ENCODE measurements at places on chromosomes 12 and 14.

GRCh38 chr12:16189849-16190248, 87.6 kb downstream of the SLC15A5 start:
- no peak for DNase-seq

DNA sequence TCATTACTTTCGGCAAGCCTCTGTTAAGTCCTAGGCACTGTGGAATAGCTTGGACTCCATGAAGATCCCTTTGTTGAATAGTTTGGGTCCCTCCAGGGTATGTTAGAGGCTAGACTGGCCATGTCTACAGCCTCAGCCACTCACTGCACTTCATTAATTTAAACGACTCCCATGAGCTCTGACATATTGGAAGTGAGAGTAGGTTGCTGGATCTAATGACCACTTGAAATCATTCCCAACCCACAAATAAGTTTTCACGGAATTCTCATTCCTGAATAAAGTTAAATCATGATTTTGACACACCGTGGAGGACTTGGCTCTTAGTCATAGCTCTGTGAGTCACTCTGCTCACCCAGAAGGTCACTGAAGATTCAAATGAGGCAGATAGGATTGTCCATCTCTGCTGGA, 21.4 kb upstream of the APPL2 start:
- no peak for DNase-seq

GRCh38 chr12:123047289-123047688, 66.8 kb downstream of the ARL6IP4 start:
- DNase-seq, result no peak

- DNase-seq, result no peak
Measured at GRCh38 chr12:29146196-29146595, 2.9 kb upstream of the FAR2 start.

GRCh38 chr12:110579535-110580253, 3.4 kb downstream of the PPTC7 start:
- DNase-seq, result no peak

DNA sequence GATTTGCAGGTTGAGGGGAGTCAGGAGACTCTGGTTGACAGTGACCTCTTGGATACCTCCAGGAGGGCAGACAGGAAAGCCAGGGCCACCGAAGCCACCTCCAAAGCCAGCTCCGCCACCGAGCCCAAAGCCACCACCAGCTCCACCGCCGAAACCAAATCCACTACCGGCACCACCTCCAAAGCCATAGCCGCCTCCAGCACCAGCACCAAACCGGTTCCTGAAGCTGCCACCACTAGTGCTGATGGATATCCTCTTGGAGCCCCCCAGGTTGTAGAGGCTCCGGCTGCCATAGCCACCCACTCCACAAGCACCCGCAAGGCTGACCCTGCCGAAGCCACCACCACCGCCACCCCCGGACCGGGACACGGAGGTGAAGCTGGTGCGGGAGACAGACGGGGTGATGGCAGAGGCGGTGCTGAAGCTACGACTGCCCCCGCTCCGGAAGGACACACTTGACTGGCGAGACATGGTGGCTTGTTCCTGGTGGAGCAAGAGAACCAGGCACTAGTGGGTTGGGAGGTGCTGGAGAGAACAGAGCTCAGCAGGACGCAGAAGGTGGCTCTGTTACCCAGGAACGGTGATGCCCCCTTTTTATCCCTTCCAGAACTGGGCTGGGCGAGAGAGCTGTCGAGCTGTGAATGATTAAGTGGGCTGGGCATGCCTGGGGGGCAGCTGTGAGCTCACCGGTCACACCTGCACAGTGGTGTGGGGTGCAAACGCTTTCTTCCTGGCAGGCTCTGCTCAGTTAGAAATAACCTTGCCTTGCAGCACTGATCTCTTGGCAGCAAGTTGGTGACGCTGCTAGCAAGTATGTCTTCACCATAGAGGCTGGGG, at the start of gene KRT5:
Gene KRT5 (minus strand): TSS at position 569 of the 837 bp plus-strand sequence. CDS start 98 bp downstream, at position 471.
- no peak for DNase-seq

- peak; percentile 57 for DNase-seq
Measured at GRCh38 chr12:124222368-124223245, 72.3 kb upstream of the RFLNA start.

- DNase-seq, result no peak
Measured at GRCh38 chr14:92563359-92563758, 49.8 kb downstream of the RIN3 start.

DNA sequence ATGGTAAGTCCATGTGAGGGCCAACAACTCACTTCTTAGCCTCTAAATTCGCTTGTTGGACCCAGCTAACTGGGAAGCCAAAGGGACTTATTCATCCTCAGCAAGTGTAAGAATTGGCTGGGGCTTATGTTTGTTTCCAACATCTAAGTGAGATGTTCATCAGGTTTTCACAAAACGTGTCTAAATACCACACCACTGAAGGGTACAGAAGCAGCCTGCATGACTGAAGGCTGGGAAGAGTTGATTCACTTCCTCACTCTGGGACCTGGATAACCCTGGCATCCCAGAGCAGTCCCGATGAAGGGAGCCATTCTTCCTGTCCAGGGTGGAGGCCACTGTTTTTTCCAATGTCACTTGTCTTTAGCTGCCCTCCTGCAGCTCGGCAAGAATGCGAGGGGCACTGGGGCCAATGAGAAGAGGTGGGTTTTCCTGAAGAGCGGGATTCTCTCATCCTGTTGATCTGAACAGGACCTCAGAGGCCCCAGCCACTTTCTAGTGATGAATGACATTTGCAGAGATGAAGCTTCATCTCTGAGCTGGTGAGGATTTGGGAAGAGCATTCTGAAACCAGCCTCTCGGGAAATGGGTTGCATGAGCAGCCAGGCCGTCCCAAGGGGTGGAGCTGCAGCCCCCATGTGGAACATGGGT, 12.2 kb upstream of the COL2A1 start:
- no peak for DNase-seq

- no peak for DNase-seq
Measured at GRCh38 chr12:131499160-131499863, 211.6 kb upstream of the SFSWAP start.

GRCh38 chr14:82562881-82563280, 1029.2 kb upstream of the SEL1L start:
- DNase-seq, result no peak

- DNase-seq, result no peak
Measured at GRCh38 chr14:24612196-24612595, 2.7 kb upstream of the GZMH start.

- no peak for DNase-seq
Measured at GRCh38 chr12:65817866-65818265, 6.4 kb upstream of the HMGA2 start.

DNA sequence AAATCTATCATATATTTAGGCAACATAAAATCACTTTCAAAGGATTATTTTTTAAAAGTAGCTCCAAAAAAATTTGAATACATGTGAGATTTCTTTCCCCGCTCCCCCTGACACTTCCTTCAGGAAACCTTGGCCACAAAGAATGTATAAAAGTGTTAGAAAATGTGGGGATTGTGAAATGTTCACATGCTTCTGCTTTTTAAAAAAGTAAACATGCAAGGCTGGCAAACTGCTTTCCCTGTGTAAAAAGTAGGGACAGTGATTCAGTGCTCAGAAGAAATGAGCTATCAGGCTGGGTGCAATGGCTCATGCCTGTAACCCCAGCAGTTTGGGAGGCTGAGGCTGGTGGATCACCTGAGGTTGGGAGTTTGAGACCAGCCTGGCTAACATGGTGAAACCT, 26.6 kb downstream of the MBIP start:
- DNase-seq, result no peak

- no peak for DNase-seq
Measured at GRCh38 chr14:20356422-20356821, 13.0 kb downstream of the PARP2 start.

- DNase-seq, result no peak
Measured at GRCh38 chr12:31819427-31819826, 90.6 kb upstream of the AMN1 start.

DNA sequence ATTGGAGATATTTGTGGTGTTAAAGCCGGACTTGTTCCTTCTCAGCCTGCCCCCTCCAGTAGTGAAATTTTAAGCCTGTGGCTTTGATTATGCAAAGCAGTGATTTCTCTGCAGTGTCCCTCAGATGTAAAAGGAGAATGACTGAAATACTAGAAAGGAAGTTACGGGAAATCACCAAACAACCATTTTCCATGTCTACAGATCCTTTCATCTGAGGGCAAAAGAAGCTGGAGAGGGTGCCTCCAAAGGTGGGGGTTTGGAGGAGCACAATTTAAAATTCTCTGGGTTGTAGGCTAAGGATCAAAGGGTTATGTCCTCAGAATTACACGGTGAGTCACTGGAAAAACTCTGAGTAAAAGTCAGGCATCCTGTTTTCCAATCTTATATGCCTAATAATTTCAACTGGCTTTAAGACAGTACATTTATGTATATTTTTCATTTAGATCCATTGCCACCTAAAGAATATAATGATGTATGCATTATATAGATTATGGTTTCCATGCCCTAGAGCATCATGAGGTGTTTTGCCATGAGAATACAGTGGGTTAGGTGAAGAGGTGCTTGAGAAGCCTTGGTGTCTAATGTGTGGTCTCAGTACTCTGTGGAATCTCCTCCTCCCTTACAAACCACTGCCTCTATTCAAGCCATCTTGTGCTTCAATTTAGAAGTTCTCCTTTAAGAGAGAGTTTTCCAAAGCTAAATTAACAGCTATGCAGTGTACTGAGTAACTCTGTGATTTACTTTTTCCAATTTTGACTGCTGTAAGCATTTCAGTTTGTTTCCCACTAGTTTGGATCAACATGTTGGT, 362.1 kb downstream of the RAD51B start:
- no peak for DNase-seq

- no peak for DNase-seq
Measured at GRCh38 chr12:82279536-82280058, 78.6 kb downstream of the CCDC59 start.

GRCh38 chr14:78612666-78613065, 442.5 kb downstream of the NRXN3 start:
- DNase-seq, result no peak

- no peak for DNase-seq
Measured at GRCh38 chr12:102010265-102010994, 51.4 kb downstream of the WASHC3 start.

- DNase-seq, result peak; percentile 77
Measured at GRCh38 chr12:121442028-121442948, 42.4 kb downstream of the RNF34 start.

- no peak for DNase-seq
Measured at GRCh38 chr14:23359167-23359626, 5.8 kb downstream of the EFS start.

GRCh38 chr14:89266754-89267153, 150.3 kb downstream of the FOXN3 start:
- DNase-seq, result no peak

GRCh38 chr14:79415726-79416125, 795.6 kb downstream of the DIO2 start:
- DNase-seq, result no peak

DNA sequence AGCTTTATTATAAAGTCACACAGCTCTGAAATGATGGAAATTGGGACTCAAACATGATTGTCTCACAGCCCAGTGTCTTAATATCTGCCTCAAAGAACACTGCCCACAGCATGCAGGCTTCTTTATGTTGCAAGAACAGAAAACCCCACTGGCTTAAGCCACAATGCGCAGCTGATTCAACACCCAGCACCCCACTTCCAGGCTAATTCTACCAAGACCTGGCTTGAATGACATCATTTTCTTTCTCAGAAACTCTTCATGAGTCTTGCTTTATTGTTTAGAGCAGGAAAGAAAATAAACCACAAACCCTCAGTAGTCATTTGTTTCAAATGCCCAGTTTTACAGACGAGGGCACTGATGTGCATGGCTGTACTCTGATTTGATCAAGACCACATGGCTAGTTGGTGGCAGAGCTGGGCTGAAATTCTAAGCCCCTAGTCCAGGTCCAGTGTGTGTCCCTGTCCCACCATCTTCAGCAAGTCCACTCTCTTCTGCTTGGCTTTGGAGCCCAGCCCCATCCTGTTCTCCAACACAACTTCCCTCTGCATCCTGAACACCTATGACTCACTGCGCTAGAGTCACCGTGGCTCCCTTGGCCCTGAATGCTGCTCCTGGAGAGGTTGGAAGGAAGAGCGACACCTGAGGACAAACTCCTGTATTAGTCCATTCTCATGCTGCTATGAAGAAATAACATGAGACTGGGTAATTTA, 50.3 kb upstream of the SRSF5 start:
- no peak for DNase-seq

- DNase-seq, result no peak
Measured at GRCh38 chr12:27845187-27845586, 65.2 kb upstream of the MANSC4 start.

DNA sequence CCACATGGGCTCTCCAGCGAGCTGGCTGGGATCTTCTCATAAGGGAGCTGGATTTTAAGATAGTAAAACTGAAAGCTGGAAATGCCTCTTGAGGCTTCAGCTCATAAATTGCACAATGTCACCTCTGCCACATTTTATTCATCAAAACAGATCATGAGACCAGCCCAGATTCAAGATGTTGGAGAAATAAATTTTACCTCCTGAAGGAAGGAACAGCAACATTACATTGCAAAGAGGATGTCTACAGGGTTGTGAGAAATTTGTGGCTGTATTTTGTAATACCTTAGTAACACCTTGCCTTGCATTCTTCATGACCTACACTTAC, 43.1 kb upstream of the KRR1 start:
- no peak for DNase-seq

All from upper lobe of left lung (tissue), 6 donors.